Chondrocyte (in vitro differentiated cells): ENCODE measurements at places on chromosomes 5 and 9.

DNA sequence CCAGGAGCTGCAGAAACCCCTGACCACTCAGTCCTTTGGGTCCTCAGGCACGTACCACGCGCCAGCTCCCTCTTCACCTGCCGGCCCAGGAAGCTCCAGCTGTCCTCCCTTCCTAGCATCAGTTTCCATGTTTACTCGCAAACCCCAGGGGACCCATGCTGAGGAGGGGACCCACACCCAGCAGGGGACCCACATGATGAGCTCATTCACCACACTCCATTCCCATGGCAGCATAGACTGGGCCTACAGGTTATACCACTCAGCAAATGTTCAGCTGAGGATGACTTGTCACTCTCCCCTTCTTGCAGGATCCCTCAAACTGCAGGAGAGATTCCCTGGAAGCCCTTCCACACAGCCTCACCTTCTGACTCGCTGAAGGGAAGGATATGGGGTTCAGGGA lies 73.5 kb upstream of the GALNT10 start:
- DNase-seq = no peak

- DNase-seq = no peak
Observed at GRCh38 chr5:74578356-74579044, 62.0 kb downstream of the ENC1 start.

DNA sequence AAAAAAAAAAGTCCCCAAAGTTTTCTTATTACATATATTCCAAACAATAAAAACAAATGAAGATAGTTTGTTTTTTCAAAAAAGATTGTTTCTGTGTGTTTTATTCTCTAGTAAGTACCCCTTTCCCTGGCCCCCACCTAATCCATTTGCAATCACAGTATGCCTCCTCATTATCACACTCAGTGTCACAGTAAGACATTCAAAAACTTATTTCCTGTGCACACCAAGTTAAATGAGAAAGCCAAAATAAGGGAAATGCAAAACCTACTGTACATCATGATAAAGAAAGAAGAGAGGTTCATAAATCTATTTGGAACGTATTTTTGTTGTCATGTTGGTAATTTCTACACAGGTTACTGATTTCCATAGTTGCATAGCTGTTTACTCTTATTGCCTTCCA lies 62.3 kb downstream of the ST8SIA4 start:
- DNase-seq = no peak

DNA sequence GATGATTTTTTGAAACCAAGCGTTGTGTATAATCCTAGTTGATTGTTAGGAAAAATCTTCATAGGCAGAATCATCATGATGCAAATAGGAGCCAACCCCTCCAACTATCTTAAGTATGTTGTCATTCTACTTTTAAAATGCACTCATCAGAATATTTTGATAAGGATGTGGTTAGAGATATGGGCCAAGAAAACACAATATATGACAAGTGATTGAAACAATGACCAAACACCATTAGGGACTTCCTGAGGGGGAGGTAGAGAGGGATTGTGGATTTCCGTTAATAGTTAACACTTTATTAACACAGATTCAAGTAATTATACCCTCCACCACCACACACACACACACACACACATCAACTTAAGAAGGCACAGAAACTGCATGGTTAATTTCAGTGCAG lies 143.3 kb downstream of the ARSB start:
- DNase-seq = no peak

GRCh38 chr9:72590824-72591223 lies 69.4 kb downstream of the TMC1 start:
- no peak for DNase-seq

- DNase-seq = no peak
Observed at GRCh38 chr9:99140685-99141314, 35.9 kb downstream of the TGFBR1 start.

- no peak for DNase-seq
Observed at GRCh38 chr9:15253786-15254185, 53.2 kb downstream of the TTC39B start.

DNA sequence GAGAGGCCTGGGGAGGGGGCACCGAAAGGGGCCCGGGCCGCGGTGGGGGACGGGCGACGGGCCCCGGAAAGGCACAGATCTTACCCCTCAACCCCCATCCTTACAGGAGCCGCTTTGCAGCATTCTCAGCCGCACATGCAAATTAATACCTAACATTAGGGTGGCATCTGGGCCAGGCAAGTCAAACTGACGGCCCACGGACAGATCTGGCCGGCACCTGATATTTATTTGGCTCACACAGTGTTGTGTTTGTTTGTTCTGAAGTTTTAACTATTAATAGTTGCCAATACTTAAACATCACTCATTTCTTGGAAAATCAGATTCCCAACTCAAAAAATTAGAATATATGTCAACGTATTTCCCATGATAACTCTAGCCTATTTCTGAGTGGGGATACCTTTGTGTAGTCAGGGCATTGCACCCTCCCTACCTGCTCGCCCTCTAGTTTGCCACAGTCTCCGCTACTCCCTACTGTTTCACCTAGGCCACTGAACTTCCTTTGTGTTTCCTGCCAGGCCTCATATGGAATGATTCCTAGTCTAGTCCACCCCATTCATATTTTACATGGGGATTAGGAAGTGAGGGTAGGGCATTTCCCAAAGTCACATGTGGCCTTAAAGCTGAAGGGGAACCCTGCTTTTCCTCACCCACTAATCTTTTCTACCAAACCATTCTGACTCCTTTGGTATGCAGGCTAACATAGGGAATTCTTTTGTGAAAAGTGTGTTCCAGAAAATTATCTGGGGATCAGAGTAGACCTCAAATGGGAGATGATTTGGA lies 71.9 kb upstream of the LARP1 start:
- DNase-seq = no peak

DNA sequence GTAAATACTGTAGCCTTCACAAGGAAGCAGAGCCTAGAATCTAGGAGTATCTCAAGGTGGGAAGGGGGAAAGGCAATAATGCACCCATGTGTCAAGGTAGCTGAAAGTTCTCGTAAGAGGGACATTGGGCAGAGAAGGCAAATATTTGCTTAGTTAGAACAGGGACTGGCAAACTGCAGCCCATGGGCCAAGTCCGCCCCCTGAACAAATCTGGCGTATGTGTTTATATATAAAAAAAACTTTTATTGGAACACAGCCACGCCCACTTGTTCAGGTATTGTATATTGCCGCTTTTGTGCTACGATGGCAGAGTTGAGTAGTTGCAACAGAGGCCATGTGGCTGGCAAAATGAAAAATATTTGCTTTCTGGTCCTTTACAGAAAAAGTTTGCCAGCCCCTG lies 16.1 kb downstream of the KCNN2 start:
- DNase-seq = no peak

GRCh38 chr9:129009584-129010141 lies 18.5 kb downstream of the SH3GLB2 start:
- DNase-seq = no peak

- DNase-seq = no peak
Observed at GRCh38 chr9:83544002-83544698, 5.9 kb upstream of the FRMD3 start.

- DNase-seq = no peak
Observed at GRCh38 chr5:333945-334344, 12.4 kb downstream of the AHRR start.

- DNase-seq = no peak
Observed at GRCh38 chr5:41708604-41708940, 161.7 kb downstream of the OXCT1 start.

GRCh38 chr9:79829566-79830302 lies 258.0 kb downstream of the TLE4 start:
- DNase-seq = no peak

- no peak for DNase-seq
Observed at GRCh38 chr5:170865622-170866021, 3.8 kb downstream of the RANBP17 start.

- no peak for DNase-seq
Observed at GRCh38 chr9:129109537-129109903, 1.1 kb downstream of the CRAT start.

GRCh38 chr9:69264526-69264925 lies 60.5 kb upstream of the ENTREP1 start:
- DNase-seq = no peak

DNA sequence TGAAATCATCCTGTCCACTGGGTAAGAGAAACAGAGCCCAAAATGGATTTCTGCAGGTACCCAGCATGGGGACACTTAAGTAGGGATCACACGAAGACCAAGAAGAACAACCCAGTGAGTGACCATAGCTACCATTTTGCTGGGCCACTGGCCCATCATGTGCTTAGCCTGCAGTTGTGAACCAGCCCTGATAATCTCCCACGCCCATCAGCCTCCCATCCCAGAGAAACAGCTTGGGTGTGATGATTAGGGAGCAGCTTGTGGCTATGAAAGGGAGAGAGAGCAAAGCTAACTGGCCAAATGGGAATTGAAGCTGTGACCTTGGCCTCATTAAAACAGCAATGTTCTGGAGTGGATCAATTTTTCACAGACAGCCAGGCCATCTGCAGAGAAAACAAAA lies 138.5 kb downstream of the SLC24A2 start:
- DNase-seq = no peak

- no peak for DNase-seq
Observed at GRCh38 chr9:911005-911404, 65.5 kb upstream of the DMRT3 start.

GRCh38 chr9:37398464-37399025 lies 24.0 kb upstream of the GRHPR start:
- DNase-seq = no peak

DNA sequence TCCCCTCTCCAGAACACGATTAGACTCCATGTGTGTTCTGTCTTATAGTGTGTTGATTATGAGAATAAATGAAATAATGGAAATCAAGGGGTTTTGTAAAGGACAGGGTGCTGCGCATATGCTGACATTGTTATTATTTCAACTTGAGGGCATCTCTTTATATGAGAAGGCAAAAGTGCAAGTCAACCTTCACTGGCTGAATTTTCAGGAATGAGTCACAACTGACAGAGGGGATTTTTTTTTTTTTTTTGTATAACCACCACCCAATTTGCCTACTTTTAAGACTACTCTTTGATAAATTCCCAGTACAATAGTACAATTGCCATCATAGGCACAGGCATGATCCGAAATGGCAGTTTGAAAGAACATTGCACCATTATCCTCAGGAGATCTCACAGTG lies 419.2 kb upstream of the NMUR2 start:
- DNase-seq = no peak

DNA sequence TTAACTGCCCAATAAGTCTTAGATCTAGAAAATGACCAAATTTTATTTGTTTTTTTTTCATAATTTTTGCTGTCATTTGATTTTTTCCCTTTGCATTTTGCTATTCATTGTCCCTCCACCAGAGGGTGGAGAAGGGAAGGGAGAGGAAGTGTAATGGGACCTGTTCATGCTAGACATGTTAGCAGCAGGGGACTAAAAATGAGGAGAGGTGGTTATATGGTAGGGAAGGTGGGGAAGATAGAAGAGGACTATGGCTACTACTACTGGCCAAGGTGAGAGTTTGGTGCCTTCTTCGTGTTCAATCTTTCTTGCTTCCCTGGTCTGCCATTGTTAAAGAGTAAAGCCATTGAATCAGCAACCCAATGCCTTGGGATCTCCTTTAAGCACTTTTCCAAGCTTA lies 6.4 kb downstream of the GRIA1 start:
- no peak for DNase-seq

DNA sequence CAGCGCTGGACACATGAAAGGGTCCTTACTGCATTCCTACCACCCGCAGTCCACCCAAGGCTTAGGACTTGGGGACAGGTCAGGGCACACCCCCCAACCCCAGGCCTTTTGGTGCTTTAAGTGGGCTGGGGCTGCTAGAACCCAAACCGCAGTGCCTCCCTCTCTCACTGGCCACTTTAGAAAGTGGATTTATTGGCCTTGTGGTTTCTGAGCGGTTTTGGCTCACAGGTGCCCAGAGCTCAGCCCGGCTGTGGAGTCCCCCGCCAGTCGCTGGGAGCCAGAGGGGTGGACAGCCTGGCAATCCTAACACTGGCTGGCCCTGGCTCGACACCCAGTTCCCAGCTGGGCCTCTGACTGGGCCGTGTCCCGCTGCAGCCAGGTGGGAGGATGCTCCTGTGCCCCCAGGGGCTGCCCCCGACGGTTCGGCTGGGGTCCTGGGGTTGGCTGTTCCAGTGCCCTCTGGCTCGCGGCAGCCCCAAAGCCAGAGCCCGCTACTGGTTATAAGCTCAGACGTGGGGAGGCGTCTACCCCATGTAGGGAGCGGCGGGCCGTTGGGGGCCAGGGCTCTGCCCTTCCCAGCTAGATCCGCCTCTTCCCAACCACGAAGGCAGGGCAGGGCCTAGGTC lies 65.2 kb upstream of the RNU6ATAC start:
- DNase-seq = no peak

GRCh38 chr5:149323621-149324205 lies 21.6 kb upstream of the GRPEL2 start:
- DNase-seq = no peak

DNA sequence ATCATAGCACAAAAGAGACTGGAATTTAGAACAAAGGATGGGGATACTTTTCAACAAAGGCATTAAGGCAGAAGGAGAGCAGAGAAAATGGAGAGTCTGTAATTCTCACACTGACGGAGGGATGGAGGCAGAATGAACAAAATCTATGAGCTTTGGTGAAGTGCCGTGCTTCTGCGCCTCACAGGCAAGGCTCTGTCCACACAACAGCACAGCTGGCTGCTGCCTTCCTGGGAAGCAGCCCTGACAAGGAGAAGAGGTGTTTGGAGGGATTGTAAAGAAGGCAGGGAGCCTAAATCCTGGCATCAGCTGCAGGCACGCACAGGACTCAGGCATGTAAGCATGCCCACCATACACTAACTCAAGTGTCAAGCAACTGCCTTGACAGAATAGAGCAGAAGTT lies 485.2 kb upstream of the KIF2A start:
- DNase-seq = no peak

- DNase-seq = no peak
Observed at GRCh38 chr5:156888520-156888919, 38.4 kb downstream of the PPP1R2B start.

DNA sequence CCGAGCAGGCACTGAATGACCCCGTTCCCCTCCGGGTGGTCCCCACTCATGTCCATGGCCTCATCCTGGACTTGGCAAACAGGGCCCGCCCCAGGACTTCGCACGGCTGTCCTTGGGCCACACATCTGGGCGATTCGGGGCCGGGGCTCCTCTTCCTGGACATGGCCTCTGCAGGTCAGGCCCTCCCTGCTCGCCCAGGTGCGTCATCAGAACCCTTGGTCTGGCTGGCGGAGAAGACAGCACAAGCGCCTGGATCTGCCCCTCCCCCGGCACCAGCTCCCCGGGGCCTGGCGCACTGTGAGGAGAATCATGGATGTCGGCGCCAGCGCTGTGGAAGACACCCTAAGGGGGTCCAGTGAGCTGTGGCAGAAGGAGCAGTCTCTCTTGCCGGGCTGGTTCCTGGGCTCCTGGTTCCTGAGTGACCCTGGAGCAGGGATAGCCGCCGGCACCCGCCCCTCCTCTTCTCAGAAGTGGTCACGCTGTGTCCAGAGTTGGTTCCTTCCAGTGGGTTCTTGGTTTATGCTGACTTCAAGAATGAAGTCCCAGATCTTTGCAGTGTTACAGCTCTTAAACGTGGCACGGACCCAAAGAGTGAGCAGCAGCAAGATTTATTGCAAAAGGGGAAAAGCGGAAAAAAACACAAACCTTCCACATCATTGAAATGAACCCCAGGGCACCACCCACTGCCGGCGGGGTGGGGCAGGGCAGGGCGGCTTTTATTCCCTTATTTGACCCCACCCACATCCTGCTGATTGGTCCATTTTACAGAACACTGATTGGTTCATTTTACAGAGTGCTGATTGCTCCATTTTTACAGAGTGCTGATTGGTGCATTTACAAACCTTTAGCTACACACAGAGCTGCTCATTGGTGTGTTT lies 25.9 kb upstream of the SLC12A7 start:
- no peak for DNase-seq
